ENCODE measurements at places on chromosomes 12 and 14.

DNA sequence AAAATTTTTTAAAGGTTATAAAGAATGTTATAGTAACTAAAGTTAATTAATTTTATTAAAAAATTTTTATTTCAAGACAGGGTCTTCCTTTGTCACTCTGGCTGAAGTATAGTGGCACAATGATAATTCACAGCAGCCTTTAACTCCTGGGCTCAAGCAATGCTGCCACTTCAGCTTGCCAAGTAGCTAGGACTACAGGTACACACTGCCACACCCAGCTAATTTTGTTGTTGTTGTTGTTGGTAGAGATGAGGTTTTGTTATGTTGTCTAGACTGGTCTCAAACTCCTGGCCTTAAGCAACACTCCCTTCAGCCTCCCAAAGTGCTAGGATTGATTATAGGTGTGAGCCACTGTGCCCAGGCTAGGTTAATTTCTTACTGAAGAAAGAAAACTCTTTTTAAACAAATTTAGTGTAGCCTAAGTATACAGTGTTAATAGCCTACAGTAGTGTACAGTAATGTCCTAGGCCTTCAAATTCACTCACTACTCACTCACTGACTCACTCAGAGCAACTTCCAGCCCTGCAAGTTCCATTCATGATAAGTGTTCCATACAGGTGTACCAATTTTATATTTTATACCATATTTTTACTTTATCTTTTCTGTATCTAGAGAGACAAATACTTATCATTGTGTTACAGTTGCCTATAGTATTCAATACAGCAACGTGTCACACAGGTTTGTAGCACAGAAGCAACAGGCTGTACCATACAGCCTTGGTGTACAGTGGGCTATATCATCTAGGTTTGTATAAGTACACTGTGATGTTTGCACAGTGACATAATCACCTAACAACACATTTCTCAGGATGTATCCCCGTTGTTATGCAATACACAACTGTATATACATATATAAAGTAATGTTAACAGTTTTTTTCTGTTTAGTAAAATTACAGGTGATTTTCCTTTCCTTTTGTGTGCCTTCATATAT is 24.7 kb upstream of the DNAAF2 start:
- no peak for DNase-seq

GRCh38 chr14:101276309-101277091 is 284.8 kb upstream of the DIO3 start:
- no peak for DNase-seq

GRCh38 chr12:124509676-124510300 is 57.6 kb downstream of the NCOR2 start:
- peak; percentile 67 for DNase-seq

DNA sequence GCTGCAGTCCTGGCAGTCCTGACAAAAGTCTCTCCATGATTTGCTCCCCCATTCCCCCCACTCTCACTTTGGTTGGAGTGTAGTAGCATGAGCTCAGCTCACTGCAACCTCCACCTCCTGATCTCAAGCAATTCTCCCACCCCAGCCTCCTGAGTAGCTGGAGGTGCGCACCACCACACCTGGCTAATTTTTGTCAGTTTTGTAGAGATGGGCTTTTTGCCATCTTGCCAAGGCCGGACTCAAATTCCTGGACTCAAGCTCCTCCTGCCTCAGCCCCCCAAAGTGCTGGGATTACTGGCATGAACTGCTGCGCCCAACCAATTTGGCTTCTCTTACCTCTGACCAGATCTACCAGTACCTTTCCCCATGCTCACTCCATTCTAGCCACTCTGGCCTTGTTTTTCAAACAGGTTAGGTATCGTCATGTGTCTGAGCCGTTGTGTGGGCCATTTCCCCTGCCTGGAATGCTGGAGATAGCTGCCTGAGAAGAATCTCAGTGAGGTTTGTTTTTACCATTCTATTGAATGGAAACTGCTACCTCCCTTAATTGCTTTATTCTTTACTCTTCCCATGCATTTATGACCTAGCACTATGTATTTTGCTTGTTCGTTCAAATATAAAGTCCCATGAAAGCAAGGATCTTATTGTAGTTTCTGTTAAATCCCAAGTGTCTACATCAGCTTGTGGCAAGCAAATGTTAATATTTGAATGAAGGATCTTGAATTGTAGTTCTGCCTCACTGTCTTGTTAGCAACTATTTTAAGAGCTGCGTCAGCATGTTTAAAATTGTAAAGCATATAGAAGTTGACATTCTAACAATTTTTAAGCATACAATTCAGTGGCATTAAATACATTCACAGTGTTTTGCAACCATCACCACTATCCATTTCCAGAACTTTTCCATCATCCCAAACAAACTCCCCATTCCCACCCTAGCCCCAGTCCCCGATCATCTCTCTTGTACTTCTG is 39.7 kb downstream of the CPSF6 start:
- no peak for DNase-seq

- no peak for DNase-seq
Measured at GRCh38 chr12:80192087-80192486, 92.8 kb downstream of the OTOGL start.

GRCh38 chr14:21049271-21049673 is 7.1 kb downstream of the RNASE7 start:
- DNase-seq: no peak

GRCh38 chr14:99348816-99349614 is 77.0 kb upstream of the BCL11B start:
- DNase-seq: no peak

DNA sequence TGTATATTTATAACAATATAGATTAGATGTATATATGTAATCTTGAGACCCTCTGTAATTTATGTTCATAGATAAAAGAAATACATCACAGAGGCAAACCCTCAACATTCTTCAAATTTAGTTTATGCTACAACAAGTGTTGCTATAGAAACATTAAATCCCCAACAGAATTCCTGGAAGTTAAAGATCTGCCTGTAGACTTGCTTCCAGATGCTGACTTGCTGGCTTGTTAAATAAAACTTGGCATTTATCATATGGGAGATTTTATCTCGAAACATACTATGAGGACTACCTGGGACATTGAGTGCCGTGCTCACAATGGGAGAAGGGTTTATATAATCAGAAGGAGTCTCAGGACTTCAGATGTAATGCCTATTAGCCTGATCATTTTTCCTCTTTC is 136.3 kb upstream of the PLXNC1 start:
- no peak for DNase-seq

DNA sequence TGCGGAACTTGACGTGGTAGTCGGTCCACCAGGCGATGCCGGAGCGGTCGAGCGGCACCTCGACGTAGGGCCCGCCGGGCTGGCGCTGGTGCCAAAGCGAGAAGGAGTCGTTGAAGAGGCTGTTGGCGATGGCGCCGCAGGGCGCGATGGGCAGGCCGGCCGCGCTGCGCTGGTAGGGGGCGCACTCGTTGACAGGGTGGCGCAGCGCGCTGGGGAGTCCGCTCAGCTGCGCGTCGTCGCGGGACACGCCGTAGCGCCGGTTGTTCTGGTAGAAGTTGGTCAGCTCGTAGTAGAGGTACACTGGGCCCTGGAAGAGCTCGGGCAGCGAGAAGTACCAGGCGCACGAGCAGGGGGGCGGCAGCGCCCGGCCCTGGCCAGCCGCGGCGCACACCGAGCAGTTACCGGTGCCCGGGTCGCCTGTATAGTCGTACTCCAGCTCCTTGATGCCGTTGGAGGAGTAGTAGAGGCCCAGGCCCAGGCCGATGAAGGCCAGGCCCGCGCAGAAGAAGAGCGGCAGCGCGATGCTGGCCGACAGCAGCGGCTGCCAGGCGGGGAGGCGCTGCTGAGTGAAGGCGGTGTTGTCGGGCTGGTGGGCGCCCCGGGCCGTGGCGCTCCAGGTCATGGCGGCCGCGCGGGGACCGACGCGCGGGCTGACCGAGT is 482 bp downstream of the TMEM30B start:
- DNase-seq: no peak

- no peak for DNase-seq
Measured at GRCh38 chr14:104443391-104444158, 136.0 kb upstream of the C14orf180 start.

DNA sequence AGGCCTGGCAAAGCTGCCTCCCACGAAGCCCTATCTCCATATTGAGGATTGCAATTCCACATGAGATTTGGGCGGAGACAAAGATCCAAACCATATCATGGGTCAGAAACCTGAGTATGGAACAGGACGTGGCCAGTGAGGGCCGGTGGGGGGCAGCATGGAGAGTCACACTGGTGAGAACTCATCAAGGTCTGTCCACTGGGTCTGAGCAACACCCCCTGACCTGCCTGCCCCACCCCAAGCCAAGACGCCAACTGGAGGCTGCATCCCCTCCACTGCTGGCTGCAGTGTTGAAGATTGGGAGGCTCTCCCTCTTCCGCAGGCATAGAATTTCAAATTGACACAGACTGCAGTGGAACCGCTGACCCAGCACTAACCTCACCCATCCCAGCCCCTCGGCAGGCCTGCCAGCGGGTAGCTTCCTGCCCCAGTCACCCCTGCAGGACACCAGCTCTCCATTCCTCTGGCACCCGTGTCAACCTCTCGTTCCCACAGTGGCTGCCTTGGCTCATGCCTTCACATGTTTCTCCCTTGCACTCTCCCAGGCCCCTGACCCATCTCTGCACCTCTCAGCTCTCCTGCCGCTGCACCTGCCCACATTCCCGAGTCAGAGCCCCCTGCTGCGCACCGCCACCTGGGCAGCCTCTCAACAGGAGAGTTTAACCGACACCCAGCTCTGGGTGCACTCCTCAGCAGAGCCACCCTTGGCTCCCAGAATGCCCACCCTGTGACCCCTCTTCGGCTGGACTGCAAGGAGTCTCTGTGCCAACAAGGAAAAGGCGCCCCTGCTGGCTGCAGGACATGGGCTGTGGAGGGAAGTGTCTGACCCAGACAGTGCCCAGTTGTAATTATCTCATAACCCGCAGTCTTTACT is 45.2 kb upstream of the PPP2R5C start:
- DNase-seq: no peak

DNA sequence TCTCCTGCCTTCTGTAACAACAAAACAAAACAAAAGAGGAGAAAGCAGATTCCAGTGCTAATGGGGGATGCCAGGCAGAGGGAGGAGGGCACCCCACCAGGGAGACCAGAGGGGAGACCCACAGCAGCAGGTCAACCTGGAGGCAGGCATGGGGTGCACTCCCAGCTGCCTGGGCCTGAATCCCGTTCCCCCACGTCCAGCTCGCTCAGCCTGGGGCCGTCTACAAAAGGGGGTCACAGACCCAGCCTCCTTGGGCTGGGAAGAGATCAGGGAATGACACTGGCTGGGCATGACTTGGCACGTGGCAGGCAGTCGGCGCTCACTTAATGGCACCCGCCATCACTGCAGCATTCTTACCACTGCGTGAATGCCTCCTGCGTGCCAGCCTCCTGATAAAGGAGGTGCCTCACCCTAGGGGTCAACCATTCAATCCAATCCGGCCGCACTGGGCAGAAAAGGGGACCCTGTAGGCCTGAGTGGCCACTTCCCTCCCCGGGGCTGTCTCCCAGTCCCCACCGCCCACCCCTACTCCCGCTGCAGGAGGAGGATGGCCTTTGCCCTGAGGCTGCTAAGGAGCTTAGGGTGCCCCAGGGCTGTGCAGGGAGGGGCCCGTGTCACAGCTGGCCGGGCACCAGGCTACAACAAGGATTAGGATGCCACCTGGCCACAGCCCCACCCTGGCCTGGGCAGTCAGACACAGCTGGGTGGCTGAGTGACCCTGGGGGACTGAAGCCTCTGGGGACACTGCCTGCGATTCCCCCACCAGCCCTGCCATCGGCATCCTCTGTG is 87.5 kb downstream of the NCOR2 start:
- no peak for DNase-seq

GRCh38 chr12:113334786-113335539 is at the start of gene SLC8B1:
TSS of gene SLC8B1 (minus strand) at chr12:113335109. CDS start at chr12:113332878, 2,231 bp downstream.
- peak; percentile 66 for DNase-seq

- no peak for DNase-seq
Measured at GRCh38 chr14:82309199-82309598, 775.5 kb upstream of the SEL1L start.

- peak; percentile 43 for DNase-seq
Measured at GRCh38 chr14:92254786-92255185, 68.2 kb upstream of the SLC24A4 start.

DNA sequence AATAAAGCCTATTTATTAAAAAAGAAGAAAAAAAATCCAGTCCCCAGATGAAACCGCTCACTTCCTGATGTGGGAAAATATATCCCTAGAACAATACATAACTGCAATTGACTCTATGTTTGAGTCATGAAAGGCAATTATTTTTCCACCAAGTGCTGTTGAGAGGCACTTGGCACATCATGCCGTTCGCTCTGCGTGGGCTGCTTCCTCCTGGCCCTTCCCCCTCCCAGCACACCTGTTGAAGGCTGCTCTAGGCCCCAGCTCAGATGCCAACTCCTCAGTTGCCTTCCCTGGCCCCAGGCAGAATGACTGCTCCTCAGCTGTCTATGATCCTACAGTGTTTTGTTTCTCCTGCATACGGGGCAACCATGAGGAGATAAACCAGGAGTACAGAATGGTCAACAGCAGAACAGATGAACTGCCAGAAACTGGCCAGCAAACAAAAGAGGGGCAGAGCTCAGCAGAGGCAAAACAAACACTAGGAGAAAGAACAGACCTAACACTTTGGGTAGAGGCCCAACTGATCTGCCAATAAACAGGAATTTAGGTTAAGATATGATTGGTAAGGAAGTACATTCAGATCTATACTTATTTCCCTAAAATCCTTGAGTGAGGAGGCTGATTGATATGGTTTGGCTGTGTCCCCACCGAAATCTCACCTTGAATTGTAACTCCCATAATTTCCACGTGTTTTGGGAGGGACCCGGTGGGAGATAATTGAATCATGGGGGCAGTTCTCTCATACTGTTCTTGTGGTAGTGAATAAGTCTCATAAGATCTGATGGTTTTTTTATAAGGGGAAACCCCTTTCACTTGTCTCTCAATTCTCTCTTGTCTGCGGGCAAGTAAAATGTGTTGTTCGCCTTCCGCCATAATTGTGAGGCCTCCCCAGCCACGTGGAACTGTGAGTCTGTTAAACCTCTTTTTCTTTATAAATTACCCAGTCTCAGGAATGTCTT is 58.6 kb downstream of the SLC38A1 start:
- no peak for DNase-seq

GRCh38 chr12:59980476-59980875 is 384.6 kb downstream of the SLC16A7 start:
- no peak for DNase-seq

- DNase-seq: no peak
Measured at GRCh38 chr12:82848845-82849244, 162.1 kb downstream of the TMTC2 start.

DNA sequence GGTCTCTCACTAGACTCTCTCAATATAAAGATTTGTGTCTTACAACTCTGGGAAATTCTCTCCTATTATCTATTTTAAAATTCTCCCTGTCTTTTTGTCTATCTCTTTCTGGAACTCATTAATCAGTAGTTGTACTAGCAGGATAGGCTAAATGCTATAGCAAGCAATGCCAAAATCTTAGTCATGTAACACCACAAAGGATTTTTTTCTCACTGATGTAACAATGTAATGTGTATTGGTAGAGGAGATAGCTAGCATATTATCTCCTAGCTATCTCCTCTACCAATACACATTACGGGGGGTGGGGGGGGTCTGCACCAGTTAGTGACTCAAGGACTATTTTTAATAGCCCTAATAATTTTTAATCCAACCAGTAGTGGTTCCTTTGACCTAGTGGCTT is 225.4 kb downstream of the KLHL28 start:
- DNase-seq: no peak

- DNase-seq: no peak
Measured at GRCh38 chr12:5870183-5870582, 74.9 kb downstream of the ANO2 start.
